Urinary bladder (tissue), 4 donors: ENCODE measurements at places on chromosomes 5 and 9.
A peak's percentile ranks its signal among the peaks of the same experiment; 100 is the strongest.

DNA sequence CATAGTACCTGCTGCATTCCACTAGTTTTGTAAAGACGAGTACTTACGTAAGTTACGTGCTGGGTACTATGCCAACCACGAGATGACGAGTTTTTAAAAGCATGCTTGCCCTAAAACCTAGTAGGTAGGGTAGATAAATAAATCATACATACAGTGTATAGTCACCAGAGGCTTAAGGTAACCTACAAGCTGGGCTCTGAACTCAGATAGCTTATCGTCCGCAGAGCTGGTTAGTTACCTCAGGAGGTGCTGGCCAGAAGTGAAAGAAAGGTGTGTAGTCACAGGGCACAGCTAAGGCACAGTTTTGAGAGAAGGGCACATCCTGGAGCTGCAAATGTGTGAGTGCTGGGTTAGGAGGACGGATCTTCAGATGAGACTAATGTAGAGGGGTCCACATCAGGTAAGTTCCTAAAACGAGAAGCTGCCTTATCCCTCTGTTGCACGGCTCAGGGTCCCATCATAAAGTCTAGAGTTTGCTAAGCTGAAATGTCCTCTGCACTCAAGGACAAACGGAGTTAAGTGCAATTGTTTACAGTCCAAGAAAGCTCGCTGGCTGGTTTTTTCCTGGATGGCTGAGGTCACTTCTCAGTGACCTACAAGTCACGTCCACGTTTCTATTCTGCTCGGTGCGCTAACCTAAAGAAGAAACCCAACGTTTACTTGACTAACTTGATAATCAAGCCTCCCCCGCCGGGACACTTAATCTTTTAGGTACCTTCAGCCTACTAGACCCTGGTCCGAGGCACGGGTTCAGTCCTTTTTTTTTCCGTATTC lies 1.1 kb upstream of the SNX24 start:
- DNase-seq = no peak

- no peak for DNase-seq
Measured at GRCh38 chr9:127968700-127969383, 11.9 kb downstream of the EEIG1 start.

DNA sequence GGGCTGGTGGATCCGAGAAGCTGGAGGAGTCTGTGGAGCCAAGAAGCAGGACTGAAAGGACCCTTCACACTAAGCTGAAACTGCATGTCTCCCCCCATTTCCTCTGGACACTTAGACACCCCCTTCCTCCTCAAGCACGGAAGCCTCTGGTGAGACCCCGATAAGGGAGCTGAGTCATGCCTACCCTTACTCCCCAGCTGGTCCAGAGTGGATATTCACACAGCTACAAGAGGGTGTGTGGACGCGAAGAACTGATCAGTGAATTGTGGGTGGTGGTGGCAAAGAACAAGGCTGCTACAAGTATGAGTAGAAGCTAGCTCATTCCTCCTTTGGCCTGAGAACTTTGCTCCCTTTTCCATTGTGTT lies 4.3 kb downstream of the TLN1 start:
- DNase-seq = no peak

- no peak for DNase-seq
Measured at GRCh38 chr9:120265791-120266190, 314.2 kb downstream of the CDK5RAP2 start.

- DNase-seq = no peak
Measured at GRCh38 chr5:63931836-63932235, 30.4 kb downstream of the HTR1A start.

GRCh38 chr5:16550316-16550952 lies 66.4 kb downstream of the RETREG1 start:
- no peak for DNase-seq

- DNase-seq = no peak
Measured at GRCh38 chr9:132443951-132444607, 34.1 kb downstream of the CFAP77 start.

- no peak for DNase-seq
Measured at GRCh38 chr9:85228111-85228855, 513.5 kb downstream of the AGTPBP1 start.

- DNase-seq = peak; percentile 23
Measured at GRCh38 chr5:60945813-60946187, 795 bp downstream of the NDUFAF2 start.

GRCh38 chr9:76297721-76298239 lies 96.4 kb downstream of the RFK start:
- DNase-seq = peak; percentile 42
